ENCODE measurements at places on chromosomes 11 and 22.
A peak's percentile ranks its signal among the peaks of the same experiment; 100 is the strongest.

DNA sequence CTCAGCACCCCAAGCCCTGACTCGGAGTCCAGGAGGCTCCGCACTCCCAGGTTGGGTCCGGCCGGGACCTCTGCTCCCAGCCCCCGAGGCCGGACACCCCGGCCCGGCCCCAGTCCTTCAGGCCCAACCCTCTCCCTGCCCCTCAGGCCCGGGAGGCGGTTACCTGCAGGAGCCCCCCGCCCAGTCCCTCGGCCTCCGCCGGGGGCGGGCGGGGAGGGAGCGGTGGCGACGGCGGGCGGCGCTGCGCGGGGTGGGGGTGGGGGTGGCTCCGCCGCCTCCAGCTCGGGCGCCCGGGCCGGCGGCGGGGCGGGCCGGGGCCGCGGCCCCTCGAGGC, 310 bp downstream of the TCF20 start:
- DNase-seq = peak; percentile 32

- DNase-seq = peak; percentile 63
These were observed 1.8 kb upstream of the RASD2 start for GRCh38 chr22:35538801-35539321.

DNA sequence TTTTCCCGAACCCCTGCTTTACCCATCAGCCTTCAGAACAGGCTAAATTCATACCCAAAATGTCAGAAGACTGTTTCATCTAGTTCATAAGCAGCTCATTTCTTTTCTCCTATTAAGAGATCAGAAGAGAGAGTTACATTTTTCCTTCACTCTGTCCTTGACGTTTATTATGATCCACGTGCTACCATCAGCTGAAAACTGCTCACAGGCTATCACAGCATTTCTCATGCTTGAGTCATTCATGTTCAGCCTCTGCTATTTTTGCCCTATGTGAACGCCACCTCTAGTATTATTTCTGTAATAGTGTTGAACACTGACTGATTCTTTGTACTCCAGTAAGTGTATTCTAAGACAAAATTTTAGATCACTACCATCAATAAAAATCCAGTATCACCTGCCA, 51.9 kb downstream of the SLC1A2 start:
- DNase-seq = peak; percentile 84

DNA sequence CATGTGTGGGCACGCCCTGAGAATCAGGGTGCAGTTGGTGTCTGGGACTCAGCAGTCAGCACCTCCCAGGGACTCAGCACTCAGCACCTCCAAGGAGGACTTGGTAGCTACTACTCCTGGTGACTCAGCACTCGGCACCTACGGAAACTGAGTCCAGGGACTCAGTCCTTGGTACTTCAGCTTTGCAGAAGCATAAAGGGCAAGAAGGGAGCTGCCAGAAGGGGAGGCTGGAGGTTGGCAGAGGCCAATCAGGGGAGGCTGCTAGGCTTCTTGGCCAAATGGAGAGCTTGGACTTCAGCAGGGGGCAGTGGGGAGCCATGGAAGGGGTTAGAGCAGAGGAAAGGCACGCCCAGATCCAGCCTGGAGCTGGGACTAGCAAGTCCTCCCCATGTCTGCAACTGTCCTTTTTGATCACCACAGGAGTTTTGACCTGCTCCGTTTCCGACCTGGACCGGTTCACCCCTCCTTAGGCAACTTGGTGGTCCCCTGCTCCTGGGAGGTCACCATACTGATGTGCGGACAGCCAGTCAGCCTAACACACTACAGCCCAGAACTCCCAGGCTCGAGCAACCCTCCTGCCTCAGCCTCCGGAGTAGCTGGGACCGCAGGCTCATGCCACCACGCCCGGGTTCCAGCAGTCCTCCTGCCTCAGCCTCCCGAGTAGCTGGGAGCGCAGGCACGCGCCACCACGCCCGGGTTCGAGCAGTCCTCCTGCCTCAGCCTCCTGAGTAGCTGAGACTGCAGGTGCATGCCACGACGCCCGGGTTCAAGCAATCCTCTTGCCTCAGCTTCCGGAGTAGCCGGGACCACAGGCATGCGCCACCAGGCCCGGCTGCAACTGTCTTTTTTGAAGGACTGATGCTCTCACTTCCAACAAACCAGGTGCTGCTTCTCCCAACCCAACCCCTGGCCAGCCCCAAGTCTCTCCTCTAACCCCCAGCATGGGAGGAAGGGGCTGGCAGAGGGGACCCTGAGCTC, 1.5 kb downstream of the ANO9 start:
- DNase-seq = no peak

DNA sequence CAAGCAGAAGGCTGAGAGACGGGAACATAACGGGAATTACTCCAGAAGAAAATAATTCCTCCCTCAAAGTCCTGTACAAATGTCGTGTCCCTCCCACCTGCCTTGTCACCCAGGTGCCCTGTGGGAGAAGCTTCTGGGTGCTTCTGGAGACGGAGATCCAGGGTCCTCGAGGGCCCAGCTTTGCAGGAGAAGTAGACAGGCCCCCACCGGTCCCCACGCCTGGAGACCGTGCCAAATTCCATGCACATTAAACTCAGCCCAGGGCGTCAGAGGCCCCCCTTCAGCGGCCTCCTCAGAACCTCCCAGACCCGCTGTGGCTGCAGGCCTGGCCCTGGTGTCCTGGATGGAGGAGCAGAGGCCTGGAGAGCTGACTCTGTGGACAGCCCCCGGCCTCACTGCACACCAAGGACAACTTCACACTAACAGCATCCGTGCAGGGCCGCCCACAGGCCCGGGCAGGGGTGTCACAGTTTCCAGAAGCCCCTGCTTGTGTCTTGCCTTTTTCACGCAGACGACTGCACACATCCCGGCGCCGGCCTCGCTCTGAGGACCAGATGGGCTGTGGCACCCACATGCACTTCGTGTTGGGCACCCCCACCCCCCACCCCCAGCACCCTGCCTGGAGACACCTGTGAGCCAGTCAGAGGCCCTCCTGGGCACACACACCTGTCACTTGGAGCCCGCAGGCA, 734.3 kb downstream of the BRD1 start:
- no peak for DNase-seq

- no peak for DNase-seq
These were observed 36.5 kb downstream of the ACER3 start for GRCh38 chr11:76897233-76897632.

GRCh38 chr11:2693271-2694261, 6.2 kb downstream of the KCNQ1OT1 start:
- no peak for DNase-seq

GRCh38 chr22:36544107-36544620, 15.2 kb upstream of the EIF3D start:
- peak; percentile 92 for DNase-seq

DNA sequence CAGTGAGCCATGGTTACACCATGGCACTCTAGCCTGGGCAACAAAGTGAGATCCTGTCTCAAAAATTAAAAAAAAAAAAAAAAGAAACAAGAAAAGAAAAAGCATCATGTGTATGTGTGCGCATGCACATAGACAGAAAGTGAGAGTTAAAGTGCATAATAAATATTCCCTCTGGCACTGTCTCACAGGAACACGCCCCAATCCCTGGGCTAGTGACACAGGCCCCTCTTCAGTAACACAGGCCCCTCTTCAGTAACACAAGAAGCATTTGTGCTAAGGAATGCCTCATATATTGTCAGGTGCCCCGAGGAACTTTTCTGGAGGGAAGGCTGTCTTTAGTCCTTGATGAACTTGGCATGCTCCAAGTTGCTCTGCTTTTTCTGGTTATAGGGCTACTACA, 57.5 kb downstream of the RPL27A start:
- DNase-seq = no peak

- DNase-seq = no peak
These were observed 8.3 kb upstream of the ARHGEF17 start for GRCh38 chr11:73299751-73300150.

DNA sequence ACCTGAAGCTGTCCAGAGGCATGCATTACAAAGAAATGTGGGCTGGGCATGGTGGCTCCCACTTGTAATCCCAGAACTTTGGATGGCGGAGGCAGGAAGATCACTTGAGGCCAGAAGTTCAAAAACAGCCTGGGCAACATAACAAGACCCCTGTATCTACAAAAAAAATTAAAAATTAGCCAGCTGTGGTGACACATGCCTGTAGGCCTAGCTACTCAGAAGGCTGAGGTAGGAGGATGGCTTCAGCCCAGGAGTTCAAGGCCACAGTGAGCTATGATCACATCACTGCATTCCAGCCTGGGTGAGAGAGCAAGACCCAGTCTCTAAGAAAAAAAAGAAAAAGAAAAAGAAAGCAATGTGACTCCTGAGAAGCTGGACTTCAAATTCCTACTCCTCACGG, 138.5 kb upstream of the HSD17B12 start:
- DNase-seq = no peak

GRCh38 chr11:133827556-133827955, 17.8 kb downstream of the SPATA19 start:
- no peak for DNase-seq

GRCh38 chr11:127109796-127110480, 109.4 kb upstream of the KIRREL3 start:
- no peak for DNase-seq

GRCh38 chr22:50044485-50045118, 13.5 kb downstream of the TTLL8 start:
- DNase-seq = no peak

GRCh38 chr11:124898711-124899110, 1.0 kb upstream of the ROBO4 start:
- DNase-seq = peak; percentile 78

GRCh38 chr22:47801541-47802245, 1039.2 kb downstream of the TBC1D22A start:
- no peak for DNase-seq

- DNase-seq = no peak
These were observed 42.7 kb downstream of the SCN3B start for GRCh38 chr11:123611698-123612097.

- DNase-seq = no peak
These were observed 26.4 kb downstream of the INCENP start for GRCh38 chr11:62149986-62150886.

GRCh38 chr11:122440811-122441665, 214.5 kb upstream of the UBASH3B start:
- DNase-seq = no peak

Measured in ELR (cell line).